Caco-2 (cell line): ENCODE measurements at places on chromosomes 2 and 18. TPM values are rescaled to one million over a fixed set of nuclear protein-coding genes. Genes with fewer than 3 reads are reported as not detected.

- H3K27me3 ChIP-seq = no peaks in the 10 kb centered on the region; the same call in 1 of the 2 replicates
- H3K27ac ChIP-seq = no peak overlapping the region
- H3K36me3 ChIP-seq = no peaks in the 10 kb centered on the region
- no peak overlapping the region for H3K4me3 ChIP-seq
These were observed 431.5 kb downstream of the RNF144A start for GRCh38 chr2:7348761-7349160.

DNA sequence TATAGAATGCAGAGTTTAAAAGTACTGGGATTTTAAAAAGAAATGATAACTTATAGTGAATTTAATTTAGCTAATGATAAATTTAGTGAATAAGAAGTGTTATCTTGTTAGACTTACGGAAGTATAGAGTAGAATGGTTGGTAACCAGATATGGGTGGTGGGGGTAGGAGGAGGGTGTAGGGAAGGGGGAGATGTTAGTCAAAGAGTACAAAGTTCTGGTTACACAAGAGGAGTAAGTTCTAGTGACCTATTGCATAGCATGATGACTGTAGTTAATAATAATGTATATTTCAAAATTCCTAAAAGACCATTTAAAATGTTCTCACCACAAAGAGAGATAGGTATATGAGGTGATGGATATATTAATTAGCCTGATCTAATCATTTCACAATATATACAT is 184.8 kb upstream of the STON1 start:
- peaks cover 7% of the 10 kb centered on the region for H3K36me3 ChIP-seq
- H3K27me3 ChIP-seq = no peaks in the 10 kb centered on the region
- no peak for DNase-seq
- no peak overlapping the region for H3K4me3 ChIP-seq
- H3K4me1 ChIP-seq = peaks cover 35% of the 10 kb centered on the region

- H3K4me3 ChIP-seq = no peak overlapping the region
- no peaks in the 10 kb centered on the region for H3K27me3 ChIP-seq
- H3K4me1 ChIP-seq = peaks cover 19% of the 10 kb centered on the region
- no peaks in the 10 kb centered on the region for H3K36me3 ChIP-seq
- DNase-seq = peak; percentile 22
These were observed 229.3 kb downstream of the HNMT start for GRCh38 chr2:138193416-138194213.

GRCh38 chr2:31223749-31224148 is 6.4 kb upstream of the CAPN14 start:
- no peak overlapping the region for H3K4me3 ChIP-seq
- no peaks in the 10 kb centered on the region for H3K36me3 ChIP-seq
- DNase-seq = no peak
- H3K27ac ChIP-seq = no peak overlapping the region
- H3K4me1 ChIP-seq = no peaks in the 10 kb centered on the region
- H3K27me3 ChIP-seq = no peaks in the 10 kb centered on the region; the same call in 1 of the 2 replicates

GRCh38 chr18:59008302-59008974 is 131.2 kb upstream of the SEC11C start:
- no peaks in the 10 kb centered on the region for H3K27me3 ChIP-seq
- H3K27ac ChIP-seq = peak overlapping the region; percentile 94
- no peaks in the 10 kb centered on the region for H3K36me3 ChIP-seq
- DNase-seq = peak; percentile 26
- H3K4me1 ChIP-seq = no peaks in the 10 kb centered on the region
- H3K4me3 ChIP-seq = no peak overlapping the region

- DNase-seq = no peak
- H3K27ac ChIP-seq = no peak overlapping the region
- no peaks in the 10 kb centered on the region for H3K4me1 ChIP-seq
- no peaks in the 10 kb centered on the region for H3K27me3 ChIP-seq
- no peaks in the 10 kb centered on the region for H3K36me3 ChIP-seq
These were observed 154.1 kb upstream of the BOD1L2 start for GRCh38 chr18:56992777-56993176.

GRCh38 chr2:150526006-150526405 is 38.5 kb upstream of the RND3 start:
- peak; percentile 48 for DNase-seq
- H3K27ac ChIP-seq = peak overlapping the region; percentile 86
- no peak overlapping the region for H3K4me3 ChIP-seq
- no peaks in the 10 kb centered on the region for H3K36me3 ChIP-seq
- H3K4me1 ChIP-seq = peaks cover 49% of the 10 kb centered on the region

- DNase-seq = no peak
- no peaks in the 10 kb centered on the region for H3K27me3 ChIP-seq
- no peaks in the 10 kb centered on the region for H3K36me3 ChIP-seq
- H3K4me1 ChIP-seq = no peaks in the 10 kb centered on the region
- H3K4me3 ChIP-seq = no peak overlapping the region
These were observed 409.0 kb upstream of the SMIM21 start for GRCh38 chr18:75836516-75836915.

UGT1A1 gene
- 2.6 and 3.0 TPM in 2 replicates for total RNA-seq

KLHL41 gene
- 0.21 TPM in 1 of 2 replicates, not detected in the other for total RNA-seq

PDE11A gene
- total RNA-seq = 0.21 and 0.25 TPM in 2 replicates

- no peaks in the 10 kb centered on the region for H3K27me3 ChIP-seq
- no peak overlapping the region for H3K4me3 ChIP-seq
- H3K4me1 ChIP-seq = no peaks in the 10 kb centered on the region
- DNase-seq = no peak
- no peak overlapping the region for H3K27ac ChIP-seq
These were observed 224.5 kb downstream of the FAM210A start for GRCh38 chr18:13501891-13502290.

GRCh38 chr2:218312267-218312756 is 20.0 kb upstream of the TMBIM1 start:
- H3K27ac ChIP-seq = peak overlapping the region; percentile 87
- peaks cover 55% of the 10 kb centered on the region for H3K4me1 ChIP-seq
- no peaks in the 10 kb centered on the region for H3K36me3 ChIP-seq
- no peaks in the 10 kb centered on the region for H3K27me3 ChIP-seq
- no peak overlapping the region for H3K4me3 ChIP-seq

DNA sequence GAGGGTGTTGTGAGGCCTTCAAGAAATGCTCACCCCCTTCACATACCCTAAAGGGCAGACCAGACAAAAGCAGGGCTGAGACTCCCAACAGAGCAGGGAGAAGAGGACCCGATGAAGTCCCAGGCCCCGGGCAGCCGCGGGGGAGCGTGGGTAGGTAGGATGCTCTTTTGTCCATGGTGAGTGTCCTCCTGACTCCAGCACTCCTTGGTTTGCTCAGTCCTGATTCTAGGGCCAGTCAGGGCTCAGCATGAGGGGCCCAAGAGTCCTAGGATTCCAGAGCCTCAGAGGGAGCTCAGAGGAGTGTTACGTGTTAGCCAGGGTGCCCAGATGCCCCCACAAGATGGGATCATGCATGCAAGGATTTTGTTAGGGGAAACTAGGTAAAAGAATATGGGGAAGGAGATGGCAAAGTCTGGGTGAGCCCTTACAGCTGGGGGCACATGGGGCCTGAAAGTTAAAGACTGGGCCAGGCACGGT is 64.8 kb downstream of the SMAD7 start:
- no peak overlapping the region for H3K4me3 ChIP-seq
- H3K27ac ChIP-seq = no peak overlapping the region
- no peaks in the 10 kb centered on the region for H3K4me1 ChIP-seq
- H3K27me3 ChIP-seq = no peaks in the 10 kb centered on the region

GRCh38 chr2:100174026-100174431 is 31.6 kb upstream of the AFF3 start:
- no peaks in the 10 kb centered on the region for H3K27me3 ChIP-seq
- no peak overlapping the region for H3K27ac ChIP-seq
- no peaks in the 10 kb centered on the region for H3K4me1 ChIP-seq

- no peaks in the 10 kb centered on the region for H3K27me3 ChIP-seq
- H3K36me3 ChIP-seq = no peaks in the 10 kb centered on the region
- H3K4me3 ChIP-seq = no peak overlapping the region
- H3K27ac ChIP-seq = no peak overlapping the region
- no peak for DNase-seq
- H3K4me1 ChIP-seq = peaks cover 38% of the 10 kb centered on the region
These were observed 78.3 kb upstream of the MAP4K3 start for GRCh38 chr2:39515273-39515896.
